ENCODE measurements at places on chromosomes 13 and 19.

- no peak for DNase-seq
Measured at GRCh38 chr13:100809129-100809390, 134.5 kb upstream of the TMTC4 start.

GRCh38 chr19:52748336-52748950 lies 13.6 kb upstream of the ZNF611 start:
- peak; percentile 66 for DNase-seq

DNA sequence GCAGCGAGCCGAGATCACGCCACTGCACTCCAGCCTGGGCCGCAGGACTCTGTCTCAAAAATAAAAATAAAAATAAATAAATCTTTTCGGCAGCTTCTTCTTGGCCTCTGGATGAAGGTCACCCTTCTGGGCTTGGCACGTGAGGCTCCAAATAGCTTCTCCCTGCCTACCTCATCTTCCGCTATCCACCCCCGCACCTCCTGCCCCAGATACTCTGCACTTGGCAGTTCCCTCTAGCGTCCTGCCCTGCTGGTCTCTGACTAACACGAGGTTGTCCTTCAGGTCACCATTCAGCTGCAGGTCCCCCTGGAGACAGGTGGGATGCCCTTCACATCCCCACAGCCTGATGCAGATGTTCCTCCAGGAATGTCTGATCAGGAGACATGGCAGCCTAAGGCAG lies 8.5 kb upstream of the CCL25 start:
- DNase-seq: no peak

- no peak for DNase-seq
Measured at GRCh38 chr13:90281709-90282108, 1065.8 kb upstream of the MIR17HG start.

DNA sequence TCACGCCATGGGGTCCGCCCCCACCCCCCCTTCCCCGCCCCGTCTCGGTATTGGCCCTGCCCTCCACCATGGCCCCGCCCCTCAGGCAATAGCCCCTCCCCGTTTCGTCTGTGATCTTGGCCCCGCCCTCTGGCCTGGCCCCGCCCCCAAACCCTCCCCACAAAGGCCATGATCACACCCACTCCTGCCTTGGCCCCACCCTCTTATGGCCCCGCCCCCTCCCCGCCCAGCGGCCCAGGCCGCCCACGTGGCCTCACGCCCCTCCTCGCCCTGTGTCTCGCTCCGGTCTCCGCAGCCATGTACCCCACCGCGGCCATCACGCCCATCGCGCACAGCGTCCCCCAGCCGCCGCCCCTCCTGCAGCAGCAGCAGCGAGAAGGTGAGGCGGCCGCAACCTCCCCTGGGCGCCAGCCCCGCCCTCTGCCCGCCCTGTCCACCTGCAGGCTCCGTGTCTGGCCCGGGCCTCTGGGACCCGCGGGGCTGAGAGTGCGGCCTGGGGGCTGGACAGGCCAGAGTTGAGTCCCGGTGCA lies 61.3 kb downstream of the CELF5 start:
- DNase-seq: no peak

DNA sequence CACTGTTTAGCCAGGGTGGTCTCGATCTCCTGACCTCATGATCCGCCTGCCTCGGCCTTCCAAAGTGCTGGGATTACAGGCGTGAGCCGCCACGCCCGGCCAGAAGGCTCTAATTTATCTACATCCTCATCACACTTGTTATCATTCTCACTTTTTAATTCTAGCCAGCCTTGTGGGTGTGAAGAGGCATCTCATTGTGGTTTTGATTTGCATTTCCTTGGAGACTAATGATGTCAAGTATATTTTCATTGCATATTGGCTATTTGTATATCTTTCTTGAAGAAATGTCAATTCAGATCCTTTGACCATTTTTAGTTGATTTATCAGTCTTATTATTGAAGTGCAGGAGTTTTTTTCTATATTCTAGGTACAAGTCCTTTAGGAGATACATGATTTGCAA lies 27.7 kb upstream of the HIF3A start:
- no peak for DNase-seq

DNA sequence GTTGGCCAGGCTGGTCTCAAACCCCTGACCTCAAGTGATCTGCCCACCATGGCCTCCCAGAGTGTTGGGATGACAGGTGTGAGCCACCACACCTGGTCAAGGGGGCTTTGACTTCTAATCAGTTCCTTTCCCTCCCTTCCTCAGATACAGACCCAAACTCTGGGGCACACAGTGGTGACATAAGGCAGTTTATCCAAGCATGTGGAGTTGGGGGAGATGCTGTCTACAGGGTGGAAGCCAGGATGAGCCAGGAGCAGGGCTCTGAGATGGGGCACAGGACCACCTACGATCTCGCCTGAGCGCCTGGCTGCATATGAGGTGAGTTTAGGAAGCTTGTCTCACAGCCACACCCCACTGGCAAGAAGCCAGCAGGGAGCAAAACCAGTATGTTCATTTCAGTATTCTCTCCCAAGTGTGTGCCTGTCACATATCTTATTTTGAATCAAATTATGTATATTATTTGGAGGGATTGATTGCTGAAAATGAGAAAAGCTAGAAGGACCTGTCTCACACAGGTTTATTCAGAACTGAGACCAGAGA lies 67.7 kb downstream of the KCTD15 start:
- no peak for DNase-seq

GRCh38 chr19:2270423-2271233 lies 11.3 kb downstream of the PEAK3 start:
- peak; percentile 78 for DNase-seq

DNA sequence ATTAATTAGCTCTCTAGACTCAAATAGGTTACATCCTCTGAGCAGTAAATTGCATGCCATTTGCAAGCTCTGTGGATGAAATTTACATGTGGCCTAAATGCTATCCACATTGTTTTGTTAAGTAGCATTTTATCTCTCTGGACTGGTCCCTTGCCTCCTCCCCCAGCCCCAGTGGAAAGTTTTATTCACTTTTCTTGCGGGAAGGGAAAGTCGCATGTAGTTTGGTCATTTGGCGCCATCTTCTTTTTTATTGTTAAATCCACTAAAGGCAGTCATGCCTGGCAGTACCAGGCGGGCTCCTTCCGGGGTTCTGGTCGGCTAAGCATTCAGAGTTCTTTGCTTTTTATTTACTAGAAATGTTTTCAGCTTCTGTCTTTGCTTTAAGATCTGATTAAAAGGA lies 188.7 kb downstream of the TM9SF2 start:
- DNase-seq: no peak

DNA sequence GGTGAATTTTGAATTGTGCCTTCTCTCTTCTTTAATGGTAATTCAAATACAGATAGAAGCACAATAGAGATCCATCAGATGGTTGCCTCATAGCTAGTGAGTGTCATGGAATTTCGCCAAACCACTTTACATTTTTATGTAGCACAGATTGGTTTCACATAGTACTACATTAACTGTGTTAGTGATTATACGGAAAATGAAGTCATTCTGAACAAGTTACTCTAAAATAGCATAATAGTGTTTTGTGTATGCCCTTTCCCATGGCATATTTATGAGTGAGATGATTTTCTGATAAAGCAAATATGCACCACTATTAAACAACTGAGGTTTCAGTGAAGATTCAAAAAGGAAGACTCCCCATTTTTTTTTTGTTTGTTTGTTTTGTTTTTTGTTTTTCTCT lies 1623.5 kb downstream of the PCDH9 start:
- DNase-seq: no peak

GRCh38 chr19:10552510-10553053 lies 8.9 kb downstream of the ATG4D start:
- DNase-seq: peak; percentile 69
